ENCODE measurements at places on chromosomes 7 and 10.

DNA sequence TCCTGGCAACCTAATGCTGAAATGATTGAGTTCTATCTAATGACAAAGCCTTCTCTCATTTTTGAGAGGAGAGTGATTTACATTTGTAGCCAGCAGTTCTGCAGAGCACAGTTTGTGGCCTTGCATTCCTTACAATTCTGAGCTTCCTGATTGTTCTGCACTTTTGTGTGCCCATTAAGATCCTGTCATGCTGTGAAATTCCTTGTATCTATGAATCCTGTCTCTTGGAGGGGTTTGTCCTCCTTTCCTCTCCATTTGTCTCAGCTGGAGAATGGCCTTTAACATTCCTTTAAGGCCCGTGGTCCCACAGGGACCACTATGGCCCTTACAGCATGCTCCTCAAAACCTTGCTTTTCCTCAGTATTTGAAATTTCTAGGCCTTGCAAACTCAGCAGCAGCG lies 10.4 kb downstream of the KLHL7 start:
- no peak for DNase-seq

DNA sequence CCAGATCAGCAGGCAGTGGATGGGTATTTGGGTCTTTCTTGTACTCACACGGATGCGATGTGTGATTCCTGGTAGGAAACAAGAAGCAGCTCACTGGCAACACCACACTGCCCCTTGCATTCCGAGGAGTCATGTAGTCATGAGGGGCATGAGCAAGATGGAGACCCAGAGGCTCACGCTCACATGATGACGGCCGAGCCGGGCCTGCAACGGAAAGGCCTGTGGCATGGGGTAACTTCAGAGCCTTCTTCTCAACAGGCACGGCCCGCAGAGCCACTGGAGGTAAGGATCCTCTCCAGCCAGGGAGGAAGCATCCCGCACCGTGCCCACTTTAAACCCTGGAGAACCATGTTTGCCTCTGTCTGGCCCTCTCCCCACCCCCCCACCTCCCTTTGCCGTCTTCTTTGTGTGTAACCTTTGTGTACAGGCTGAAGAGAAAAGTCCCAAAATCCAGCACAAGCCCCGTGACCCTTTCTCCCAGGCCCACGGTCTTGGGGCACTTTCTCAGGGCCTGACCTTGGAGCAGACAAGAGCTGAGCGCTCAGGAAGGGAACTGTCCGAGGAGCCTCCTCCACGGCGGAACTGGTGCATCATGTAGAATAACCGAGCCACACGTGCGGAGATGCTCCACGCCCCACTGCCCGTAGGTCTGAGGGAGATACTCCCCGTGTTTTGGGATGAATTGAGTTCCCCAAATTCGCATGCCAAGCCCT lies 516.4 kb downstream of the DNAJB6 start:
- no peak for DNase-seq

- peak; percentile 37 for DNase-seq
Observed at GRCh38 chr7:17706734-17707133, 233.6 kb downstream of the SNX13 start.

GRCh38 chr7:40680657-40681056 lies 545.9 kb downstream of the SUGCT start:
- no peak for DNase-seq

DNA sequence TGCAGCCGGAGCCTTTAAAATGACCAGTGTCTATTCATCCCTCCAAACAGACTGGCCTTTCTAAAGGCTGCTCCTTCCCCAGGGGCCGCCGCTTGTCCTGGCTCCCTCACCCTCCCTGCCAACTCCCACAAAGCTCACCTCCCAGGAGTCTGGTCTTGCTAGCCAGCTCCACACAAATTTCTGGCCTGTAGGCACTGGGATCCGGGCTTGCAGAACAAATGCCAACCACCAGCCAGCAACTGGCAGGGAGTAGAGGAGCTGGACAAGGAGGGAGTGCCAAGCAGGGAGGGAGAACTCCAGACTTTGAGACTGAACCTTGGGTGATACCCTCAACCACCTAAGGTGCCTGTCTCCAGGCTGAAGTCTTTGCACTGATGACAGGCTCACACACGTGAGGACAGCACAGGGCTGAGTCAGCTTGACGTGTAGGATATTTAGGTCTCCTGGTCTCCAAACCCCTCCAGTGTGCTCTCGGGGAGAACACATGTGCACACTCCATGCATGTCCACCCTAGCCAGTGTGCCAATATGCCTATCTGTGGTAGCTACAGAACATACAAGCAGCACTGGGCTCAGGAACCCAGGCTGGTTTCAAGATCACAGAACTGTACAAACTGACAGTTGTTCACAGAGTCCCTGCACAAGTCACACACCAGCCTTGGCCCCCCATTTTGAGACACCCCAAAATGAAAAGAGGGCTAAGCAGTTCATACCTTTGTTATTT lies 6.0 kb downstream of the PAX2 start:
- DNase-seq = no peak

GRCh38 chr7:140269004-140269638 lies 92.3 kb upstream of the KDM7A start:
- DNase-seq = no peak

GRCh38 chr7:100620239-100620638 lies 7.9 kb downstream of the MOSPD3 start:
- no peak for DNase-seq

DNA sequence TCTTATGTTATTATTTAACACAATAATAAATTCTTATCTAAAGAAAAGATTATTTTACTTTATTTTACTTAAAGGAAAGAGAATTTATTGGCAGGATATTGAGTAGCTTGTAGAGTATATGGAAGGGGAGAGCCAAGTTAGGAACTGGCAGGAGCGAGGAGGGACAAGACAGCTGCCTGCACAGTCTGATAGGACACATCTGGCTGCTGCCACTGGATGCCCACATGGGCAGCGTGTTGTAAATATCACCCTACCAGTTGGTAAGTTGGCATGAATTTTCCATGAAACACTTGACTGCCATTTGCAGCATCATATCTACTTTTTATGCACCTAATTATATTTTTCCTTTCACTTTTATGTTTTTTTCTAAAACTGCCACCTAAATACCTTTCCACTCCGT lies 19.6 kb downstream of the SRI start:
- no peak for DNase-seq

- DNase-seq = no peak
Observed at GRCh38 chr10:10782603-10783002, 235.1 kb upstream of the CELF2 start.

DNA sequence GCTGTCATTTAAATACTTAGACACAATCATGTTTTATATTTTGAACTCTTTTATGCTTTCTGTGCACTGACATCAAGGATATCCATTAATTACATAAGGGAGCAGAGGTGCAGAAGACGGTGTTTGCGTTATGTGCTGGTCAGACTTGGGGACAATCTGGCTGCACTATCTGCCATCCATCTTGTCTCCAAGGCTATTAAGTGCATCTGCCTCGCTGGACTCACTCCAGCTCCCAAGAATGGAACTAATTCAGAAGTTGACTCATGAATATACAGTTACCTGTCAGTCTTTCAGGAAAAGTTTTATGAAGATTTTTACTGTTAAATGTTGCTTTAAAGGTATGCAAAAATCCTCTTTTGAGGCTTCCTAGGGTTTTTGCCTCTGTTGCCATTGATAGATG lies 391.0 kb downstream of the SUGCT start:
- DNase-seq = no peak

GRCh38 chr10:85147346-85148250 lies 819.2 kb downstream of the CCSER2 start:
- DNase-seq = no peak

GRCh38 chr10:72846238-72846637 lies 47.3 kb upstream of the OIT3 start:
- DNase-seq = no peak

- DNase-seq = no peak
Observed at GRCh38 chr10:121797490-121797889, 130.3 kb downstream of the ATE1 start.

DNA sequence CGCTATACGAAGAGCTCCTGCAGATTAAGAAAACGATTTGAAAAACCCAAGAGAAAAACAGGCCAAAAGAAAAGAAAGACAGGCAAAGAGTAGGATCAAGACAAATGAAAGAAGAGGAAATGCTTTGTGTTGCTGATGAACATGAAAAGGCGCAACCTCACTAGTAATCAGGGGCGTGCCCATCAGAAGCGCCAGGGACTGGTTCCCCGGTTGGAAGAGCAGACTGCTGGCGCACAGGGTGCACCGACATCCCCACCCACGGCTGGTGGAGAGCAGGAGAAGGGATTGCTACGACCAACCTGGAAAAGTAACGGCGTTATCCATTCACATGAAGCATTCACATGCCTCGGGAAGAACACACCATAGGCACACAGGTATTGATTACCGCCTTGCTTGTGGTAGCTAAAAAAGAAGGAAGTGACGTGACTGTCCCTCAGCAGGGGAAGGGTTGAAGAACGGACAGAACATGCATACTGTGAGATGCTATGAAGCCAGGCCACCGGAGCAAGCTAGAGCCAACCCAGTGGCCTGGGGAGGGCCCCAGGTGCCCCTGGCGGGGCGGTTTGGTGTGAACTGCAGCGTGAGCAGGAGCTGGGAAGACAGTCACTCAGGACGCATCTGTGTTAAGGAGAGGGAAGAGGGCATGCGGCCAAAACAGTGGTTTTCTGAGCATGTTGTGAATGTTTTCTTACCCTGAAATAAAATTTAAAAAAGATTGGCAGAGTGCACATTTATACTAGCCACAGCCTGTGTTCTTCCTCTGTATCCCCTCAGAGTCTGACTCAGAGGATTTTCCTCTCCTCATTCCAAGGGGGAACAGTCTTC lies 18.3 kb downstream of the AGAP3 start:
- no peak for DNase-seq

DNA sequence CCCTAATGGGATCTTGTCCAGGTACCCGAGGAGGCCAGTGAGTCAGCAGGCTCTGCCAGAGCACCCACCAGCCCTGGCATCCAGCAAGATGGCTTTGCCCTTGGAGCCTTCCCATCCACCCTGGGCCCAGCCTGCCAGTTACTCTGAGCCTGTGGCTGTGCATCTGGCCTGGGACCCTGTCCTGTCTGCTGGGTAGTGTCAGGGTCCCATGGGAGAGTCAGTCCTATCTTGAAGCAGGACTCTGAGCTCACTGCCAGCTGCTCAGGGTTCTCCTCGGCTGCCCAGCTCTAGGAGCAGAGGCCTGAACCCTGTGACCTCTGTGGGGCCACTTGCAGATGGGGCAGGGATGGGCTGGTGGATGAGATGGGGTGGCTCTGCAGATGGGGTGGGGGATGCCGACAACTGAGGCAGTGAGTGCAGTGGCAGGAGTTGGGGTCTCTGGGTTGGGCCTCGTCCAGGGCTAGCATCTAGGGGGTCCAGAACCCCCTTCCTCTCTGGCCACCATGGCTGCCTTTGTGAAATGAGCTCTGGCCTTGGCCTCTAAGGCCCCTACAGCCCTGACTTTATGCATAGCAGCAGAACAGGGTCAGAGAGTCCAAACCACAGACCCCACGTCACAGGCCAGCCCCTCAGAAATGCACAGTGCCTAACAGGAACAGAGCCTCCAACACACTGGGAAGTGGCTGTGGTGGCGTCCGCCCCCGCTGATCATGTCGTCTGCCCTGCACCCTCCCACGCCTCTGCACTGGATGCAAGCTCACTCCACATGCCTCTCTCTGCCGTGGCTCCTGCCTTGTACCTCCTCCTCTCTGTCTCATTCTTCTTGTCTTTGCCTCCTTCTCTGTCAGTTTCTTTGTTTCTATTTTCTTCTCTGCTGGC lies 88.1 kb upstream of the RET start:
- no peak for DNase-seq

DNA sequence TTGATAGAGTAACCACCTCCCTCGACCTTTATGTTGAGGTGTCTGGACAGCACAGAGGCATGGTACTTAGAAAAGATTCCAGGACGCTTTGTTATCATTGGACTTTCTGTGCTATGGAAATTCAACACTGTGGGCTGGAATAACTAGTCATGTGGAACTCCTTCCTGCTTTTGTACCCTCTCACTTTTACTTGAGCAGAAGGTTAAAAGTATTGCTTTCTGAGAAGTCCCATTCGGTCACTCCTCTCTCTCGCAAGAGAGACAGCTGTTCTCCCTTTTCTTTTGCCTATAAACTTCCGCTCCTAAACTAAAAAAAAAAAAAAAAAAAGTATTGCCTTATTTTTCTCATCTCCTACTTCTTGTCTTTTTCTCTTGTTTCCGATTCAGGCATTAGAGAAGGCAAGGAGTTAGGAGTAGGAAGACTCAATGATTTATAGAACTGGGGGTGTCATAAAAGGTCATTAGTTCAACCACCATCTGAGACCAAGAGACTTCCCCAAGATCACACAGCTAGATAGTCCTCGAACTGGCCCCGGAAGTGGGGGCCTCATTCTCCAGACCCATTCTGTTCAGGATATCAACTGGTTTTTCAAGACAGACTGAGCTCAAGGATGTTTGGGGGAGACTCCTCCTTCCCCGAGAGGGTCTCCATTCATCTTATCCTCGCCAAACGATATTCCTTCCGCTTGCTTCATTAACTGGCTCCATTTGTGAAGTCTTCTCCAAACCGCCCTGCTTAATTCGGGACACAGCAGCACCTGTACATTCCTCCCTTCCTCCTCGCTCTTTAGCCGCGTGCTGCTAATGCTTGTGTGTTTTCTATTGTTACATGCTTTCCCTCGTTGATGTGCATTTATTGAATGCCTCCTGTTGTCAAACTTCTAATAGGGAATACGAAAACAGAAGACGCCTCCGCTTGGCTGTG lies 995 bp upstream of the INPP5F start:
- DNase-seq = no peak

DNA sequence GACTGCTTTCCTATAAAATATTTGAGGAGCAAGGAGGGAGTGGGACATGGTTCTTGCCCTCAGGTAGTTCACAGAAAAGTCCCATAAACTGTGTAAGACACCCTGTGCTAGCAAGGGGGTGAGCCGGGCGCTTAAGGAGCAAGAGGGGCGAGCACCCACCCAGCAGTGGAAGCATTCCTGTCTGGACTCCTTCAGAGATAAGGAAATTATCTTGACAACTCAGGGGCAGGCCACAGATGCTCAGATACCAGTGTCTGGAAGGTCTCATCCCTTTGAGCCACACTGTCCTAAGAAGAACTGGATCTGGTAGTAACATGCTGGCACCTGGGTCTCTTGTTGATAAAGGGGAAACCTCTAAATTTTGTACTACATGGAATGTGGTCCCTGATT lies 54.1 kb downstream of the DAGLB start:
- DNase-seq = no peak

GRCh38 chr7:30859940-30860496 lies 51.6 kb upstream of the AQP1 start:
- no peak for DNase-seq

DNA sequence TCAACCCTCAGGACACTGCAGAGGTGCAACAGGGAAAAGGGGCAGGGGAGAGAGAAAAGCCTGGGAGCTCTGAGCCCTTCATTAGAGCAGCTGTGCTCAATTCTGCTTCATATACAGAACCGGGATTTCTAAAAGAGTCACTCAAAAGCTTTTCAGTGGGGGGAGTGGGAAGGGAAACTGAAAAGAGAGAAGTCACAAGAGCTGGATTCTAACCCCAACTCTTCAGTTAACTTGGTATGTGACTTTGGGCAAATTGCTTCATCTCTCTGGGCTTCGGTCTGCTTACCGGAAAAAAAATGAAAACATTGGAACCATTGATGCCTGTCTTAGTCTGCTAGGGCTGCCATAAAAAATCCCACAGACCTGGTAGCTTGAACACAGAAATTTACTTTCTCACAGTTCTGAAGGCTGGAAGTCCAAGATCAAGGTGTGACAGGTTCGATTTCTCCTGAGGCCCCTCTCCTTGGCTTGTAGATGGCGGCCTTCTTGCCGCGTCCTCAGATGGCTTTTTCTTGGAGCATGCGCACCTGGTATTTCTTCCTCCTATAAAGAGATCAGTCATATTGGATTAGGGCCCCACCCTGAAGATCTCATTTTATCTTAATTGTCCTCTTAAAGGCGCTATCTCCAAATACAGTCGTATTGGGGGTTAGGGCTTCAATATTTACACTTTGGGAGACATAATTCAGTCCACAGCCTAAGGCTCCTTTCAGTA lies 118.3 kb upstream of the KMT2E start:
- no peak for DNase-seq

All from activated CD4-positive, alpha-beta T cell treated with anti-CD3 and anti-CD28 coated beads, Interleukin-2, amount 10 ng/mL, durations not matched to agents 7 days and 5 days (primary cell).